ENCODE measurements at places on chromosomes 11 and 22. TPM values are rescaled to one million over a fixed set of nuclear protein-coding genes. Genes with fewer than 3 reads are reported as not detected.

The AMOTL1 gene
- total RNA-seq: 5.4 TPM

The HTR3B gene
- total RNA-seq: not detected

The CCDC85B gene
- total RNA-seq: 62.2 TPM

The AGBL2 gene
- 4.5 TPM for total RNA-seq

The TRPM5 gene
- total RNA-seq: not detected

The OR2AG2 gene
- total RNA-seq: 0.62 TPM

The LINC01488 gene
- total RNA-seq: not detected

The CRACR2B gene
- total RNA-seq: 1.5 TPM

The TMEM151A gene
- not detected for total RNA-seq

Data from activated CD4-positive, alpha-beta T cell treated with anti-CD3 and anti-CD28 coated beads, Interleukin-2, amount 10 ng/mL, durations not matched to agents 24 days and 14 days (primary cell).